ENCODE measurements at places on chromosomes 12 and 14.

- no peak for DNase-seq
Observed at GRCh38 chr12:76666290-76666835, 97.6 kb upstream of the ZDHHC17 start.

GRCh38 chr12:24778486-24779304, 170.2 kb downstream of the BCAT1 start:
- no peak for DNase-seq

GRCh38 chr12:49646331-49646830, 23.0 kb downstream of the PRPF40B start:
- DNase-seq: no peak

GRCh38 chr12:77625441-77625840, 205.3 kb upstream of the NAV3 start:
- DNase-seq: no peak

DNA sequence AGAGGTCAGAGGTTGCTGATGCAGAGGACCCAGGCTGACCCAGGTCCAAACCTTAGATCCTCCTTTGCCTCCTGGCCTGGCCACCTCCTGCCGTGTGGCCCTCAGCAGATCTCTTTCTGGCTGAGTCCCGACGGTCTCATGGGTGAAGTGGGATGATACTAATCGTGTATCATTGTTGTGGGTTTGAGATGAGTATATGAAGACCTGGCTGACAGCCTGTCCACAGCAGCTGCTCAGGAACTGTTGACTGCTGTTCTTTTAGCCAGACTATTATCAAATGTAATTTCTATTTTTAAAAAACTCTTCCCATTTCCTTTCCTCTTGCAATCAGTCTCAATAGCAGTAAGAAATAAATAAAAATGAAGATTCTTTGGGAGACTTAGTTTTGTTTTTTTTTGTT, 45.6 kb downstream of the ANKRD9 start:
- DNase-seq: no peak

DNA sequence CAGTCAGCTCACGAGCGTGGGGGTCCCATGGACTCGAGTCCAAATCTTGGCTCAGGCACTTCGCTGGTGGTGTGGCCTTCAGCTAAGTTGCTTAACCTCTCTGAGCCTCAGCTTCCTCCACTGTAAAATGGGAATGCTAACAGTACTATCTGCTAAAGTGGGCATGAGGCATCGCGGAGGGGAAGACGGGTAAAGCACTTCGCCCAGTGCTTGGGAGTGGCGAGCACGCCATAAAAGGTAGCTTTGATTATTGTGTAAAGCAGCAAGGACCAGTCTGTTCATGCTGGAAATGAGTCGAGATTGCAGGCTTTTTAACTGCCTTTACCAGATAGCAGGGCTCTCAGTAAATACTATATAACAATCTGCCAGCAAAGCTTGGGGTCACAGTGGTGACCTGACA, 24.5 kb downstream of the HRK start:
- DNase-seq: no peak

DNA sequence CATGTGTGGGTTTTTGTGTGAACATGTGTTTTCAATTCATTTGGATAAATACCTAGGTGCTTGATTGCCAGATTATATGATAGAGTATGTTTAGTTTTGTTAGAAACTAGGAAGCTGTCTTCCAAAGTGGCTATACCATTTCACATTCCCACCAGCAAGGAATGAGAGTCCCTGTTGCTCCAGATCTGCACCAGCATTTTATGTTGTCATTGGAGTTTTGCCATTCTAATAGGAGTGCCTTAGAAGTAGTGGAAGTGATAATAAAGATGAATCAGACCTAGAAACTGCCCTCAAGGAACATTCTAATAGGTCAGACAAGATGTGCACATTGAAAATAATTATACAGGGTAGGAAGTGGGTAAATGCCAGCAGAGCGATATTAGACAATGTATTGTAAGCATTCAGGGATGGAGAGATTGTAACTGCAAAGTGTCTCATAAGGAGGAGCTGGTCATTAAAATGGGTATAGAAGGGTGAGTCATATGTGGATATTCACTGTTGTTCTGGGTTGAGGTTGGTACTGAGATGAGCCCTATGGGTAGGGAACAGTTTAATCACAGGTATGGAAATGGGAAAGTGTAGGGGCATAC, 71.4 kb downstream of the MNAT1 start:
- DNase-seq: no peak

- no peak for DNase-seq
Observed at GRCh38 chr14:67579040-67579439, 21.0 kb downstream of the PIGH start.

GRCh38 chr14:96408608-96409007, 16.7 kb downstream of the AK7 start:
- no peak for DNase-seq

GRCh38 chr12:100669922-100670321, 96.4 kb downstream of the GAS2L3 start:
- DNase-seq: no peak

DNA sequence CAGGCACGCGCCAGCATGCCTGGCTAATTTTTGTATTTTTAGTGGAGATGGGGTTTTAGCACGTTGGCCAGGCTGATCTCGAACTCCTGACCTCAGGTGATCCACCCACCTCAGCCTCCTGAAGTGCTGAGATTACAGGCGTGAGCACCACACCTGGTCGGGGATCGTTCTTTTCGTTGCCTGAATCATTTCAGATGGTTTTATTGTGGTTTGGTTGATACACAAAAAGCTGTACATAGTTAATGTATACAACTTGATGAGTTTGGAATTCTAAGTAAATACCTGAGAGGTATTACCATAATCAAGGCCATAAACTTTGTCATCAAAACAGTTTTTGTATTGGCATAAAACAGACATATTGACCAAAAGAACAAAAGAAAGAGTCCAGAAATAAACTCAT, 63.3 kb downstream of the RIC8B start:
- DNase-seq: no peak

GRCh38 chr12:45426294-45426693, 210.4 kb downstream of the ANO6 start:
- no peak for DNase-seq

DNA sequence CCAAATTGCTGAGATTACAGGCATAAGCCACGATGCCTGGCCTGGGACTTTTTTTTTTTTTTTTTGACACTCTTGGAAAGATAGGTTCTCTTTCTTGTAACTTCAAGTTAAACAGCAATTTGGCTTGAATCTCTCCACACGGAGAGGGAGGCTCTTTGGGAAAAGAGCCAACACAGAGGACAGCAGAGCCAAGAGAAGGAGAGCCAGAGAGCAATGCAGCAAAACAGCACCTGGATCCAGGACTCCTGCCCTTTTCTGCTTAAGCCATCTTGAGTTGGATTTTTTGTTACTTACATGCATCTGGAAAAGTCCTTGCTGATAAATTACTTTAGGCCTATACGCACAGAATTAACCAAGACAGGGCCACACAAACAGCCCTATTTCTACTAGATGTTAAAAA, 176.8 kb downstream of the APAF1 start:
- no peak for DNase-seq

GRCh38 chr12:6230321-6231110, 30.3 kb downstream of the CD9 start:
- DNase-seq: no peak

DNA sequence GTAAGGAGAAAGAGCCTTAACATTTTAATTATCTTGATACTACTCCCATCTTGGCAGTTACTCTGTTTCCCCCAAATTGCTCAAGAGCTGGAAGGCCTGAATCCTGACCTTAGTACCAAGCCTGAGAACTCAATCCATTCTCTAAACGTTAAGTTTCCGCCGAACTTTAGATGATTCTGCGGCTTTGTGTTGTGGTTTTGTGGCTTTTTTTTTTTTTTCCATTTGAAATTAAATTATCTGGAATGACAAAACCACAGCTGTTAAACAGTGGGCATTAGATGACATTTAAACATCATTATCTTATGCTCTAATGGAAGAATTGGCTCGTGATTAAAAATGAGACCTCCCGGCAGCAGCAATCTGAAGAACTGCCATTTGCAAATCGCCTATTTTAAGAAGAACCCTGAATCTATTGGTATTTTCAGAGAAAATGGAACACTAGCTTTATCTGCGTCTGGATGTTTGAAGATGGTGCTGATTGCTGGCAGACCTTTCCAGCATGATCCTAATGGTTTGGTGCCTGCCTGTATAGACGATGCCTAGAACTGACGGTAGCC, 38.4 kb downstream of the TMEM132C start:
- DNase-seq: no peak

DNA sequence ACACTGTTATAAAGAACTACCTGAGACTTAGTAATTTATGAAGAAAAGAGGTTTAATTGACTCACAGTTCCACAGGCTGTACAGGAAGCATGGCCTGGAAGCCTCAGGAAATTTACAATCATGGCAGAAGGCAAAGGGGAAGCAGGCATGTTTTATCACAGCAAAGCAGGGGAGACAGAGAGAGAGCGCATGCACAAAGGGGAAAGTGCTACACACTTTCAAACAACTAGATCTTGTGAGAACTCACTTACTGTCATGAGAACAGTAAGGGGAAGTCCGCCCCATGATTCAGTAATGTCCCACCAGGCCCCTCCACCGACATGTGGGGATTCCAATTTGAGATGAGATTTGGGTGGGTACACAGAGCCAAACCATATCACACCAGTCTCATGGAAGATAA, 313.9 kb downstream of the CACNA1C start:
- no peak for DNase-seq

DNA sequence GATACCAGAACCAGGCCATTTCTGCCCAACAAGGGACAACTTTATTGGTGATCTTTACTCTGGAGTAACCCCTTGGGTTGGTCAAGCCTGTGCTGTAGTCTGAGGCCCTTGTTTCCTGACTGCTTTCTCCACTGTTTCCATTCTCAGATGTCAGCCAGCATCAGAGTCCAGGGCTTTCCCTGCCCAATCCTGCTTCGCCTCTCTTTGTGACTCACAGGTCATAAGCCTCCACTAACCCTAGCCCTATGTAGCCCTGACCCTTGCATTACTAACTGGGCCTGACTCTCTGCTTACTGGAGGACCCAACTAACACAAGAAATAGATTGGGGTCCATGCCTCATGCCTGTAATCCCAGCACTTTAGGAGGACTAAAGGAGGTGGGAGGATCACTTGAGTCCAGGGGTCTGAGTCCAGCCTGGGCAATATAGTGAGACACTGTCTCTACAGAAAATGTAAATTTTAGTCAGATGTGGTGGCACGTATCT, 8.6 kb upstream of the SNRNP35 start:
- no peak for DNase-seq

DNA sequence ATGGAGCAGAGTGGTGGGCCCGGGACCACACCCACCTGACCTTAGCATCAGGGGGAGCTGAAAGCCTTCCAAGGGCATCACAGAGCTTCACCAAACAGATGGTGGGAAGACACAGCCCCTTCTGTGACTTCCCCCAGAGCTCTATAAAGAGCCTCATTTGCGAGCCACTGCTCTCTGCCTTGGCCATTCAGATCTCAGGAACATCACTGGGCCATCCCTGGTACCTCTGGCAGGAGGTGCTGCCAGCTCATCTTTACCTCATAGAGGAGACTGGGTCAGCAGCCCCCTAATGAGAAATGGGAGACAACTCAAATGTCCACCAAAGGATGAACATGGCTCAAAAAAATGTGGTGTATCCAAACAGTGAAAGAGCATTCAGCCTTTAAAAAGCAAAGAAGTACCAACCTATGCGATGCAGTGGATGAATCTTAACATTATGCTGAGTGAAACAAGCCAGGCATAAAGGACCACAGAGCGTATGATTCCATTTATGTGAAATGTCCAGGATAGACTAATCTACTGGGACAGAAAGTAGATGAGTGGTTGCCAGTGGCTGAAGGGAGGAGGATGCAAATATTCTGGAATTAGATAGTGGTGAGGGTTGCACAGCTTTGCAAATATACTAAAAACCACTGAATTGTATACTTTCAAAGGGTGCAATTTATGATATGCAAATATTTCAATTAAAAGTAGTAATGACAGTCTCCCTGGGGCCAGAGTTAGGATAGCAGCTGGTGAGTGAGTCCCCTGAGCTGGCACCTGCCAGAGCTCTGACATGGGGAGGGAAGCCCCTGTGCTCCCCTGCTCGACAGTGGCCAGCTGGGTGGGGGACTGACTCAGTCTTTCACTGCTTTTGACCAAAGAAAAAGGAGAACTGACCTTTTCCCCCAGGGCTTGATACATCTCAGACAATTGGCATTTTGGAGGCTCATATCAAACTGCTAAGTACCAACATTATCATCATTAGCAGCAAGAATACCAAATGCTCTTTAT, 116.6 kb downstream of the GCH1 start:
- DNase-seq: no peak

GRCh38 chr14:75226755-75227544, 50.5 kb upstream of the TMED10 start:
- no peak for DNase-seq

- peak; percentile 6 for DNase-seq
Observed at GRCh38 chr12:115691123-115691522, 586.4 kb downstream of the MED13L start.

- DNase-seq: peak; percentile 99
Observed at GRCh38 chr14:61430066-61430757, 108.8 kb downstream of the PRKCH start.

DNA sequence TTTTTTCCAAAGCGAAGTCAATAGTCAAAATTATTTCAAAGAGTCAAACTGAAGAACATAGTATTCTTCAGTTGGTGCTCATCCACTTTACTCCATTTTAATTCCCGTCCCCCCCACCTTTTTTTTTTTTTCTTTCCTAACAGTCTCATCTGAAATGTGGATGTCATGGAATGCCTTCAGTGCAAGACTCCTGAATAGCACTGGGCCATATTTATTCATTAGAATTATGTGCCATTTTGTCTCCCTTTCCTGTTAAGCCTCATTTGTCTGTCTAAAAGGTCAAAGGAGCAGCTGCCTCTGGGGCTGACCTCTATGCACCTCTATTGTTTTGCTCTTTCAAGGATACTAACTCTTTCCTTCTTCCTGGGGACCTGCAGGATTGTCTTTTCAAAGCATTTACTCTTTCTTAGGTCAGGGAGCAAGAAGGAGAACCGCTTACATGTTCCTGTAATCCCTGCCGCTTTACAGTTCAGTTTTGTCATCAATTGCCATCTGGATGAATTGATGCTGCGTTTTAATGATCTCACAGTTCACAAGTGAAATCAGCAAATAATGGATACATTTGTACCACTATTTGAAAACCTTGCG, 310.6 kb downstream of the NPAS3 start:
- no peak for DNase-seq

- no peak for DNase-seq
Observed at GRCh38 chr14:21385188-21385904, 1.5 kb upstream of the SUPT16H start.

- DNase-seq: no peak
Observed at GRCh38 chr12:100826323-100826722, 31.7 kb downstream of the ANO4 start.

Data from NCI-H2029 treated with DMSO at 0.1 percent for 48 hours (cell line).